Activated naive CD4-positive, alpha-beta T cell treated with Interleukin-2 at 50 U/mL for 16 hours (primary cell): ENCODE measurements at places on chromosomes 4 and X.

DNA sequence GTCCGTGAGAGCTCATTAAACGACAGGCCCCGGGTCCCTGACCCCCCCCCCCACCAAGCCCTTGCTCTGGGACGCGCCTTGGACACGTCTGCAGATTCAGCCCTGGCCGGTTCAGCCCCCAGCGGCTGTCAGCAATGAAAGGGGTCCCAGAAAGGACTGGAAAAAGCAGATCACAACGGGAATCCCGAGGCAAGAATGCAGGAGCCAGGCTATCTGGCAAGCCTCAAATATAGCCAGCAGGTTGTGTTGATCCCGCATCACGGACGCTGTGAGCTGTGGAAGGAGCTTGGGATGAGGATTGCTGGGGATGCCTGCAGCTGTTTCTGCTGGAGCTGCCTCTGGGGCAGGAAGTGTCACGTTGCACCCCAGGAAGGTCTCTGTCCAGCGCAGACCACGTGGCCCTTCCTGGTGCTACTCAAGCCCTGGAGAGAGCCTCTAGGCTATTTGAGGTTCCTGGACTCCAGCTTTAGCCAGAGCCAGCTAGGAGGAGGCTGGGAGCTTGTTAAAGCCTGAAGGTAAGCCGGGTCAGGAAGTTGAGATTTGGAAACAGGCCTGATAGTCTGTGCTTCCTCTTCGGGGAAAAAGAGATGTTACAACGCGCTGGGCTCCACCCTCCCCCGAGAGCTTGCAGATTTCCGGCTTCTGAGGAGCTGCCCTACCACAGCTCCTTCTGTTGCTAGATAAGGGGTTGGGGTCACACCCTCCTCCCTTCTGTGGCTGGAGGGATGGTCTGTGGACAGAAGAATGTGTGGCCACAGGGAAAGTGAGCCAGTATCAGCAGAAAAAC, 19.3 kb upstream of the CSF2RA start:
- DNase-seq = peak; percentile 49

DNA sequence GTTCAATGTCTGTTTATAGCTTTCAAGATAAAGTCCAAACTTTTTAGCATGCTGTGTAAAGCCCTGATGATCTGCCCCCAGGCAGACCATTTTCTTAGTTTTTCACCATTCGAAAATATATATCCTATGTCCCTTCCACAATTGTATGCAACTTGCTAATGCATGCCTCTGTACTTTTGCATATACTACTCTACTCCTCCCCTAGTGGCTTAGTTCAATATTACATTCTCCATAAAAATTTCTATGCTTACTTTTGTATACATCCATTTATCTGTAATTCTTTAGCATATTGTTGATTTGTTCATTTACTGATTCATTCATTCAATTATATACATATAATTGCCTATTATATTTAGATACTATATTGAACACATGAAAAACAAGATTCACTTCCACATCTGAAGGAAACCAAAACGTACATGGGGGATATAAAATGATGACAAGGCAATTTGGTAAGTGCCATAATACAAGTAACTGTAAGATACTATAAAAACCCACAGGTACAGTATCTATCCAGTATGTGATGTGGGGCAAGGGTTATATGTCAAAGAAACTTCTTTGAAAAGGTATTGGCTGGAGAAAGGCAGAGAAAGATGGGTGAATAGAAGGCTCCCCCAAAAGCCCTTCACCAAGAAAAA, 902.5 kb downstream of the FAM133A start:
- DNase-seq = no peak

GRCh38 chr4:8188085-8188484, 11.0 kb upstream of the SH3TC1 start:
- DNase-seq = no peak

- DNase-seq = no peak
Measured at GRCh38 chr4:109861916-109862511, 14.1 kb downstream of the LRIT3 start.

DNA sequence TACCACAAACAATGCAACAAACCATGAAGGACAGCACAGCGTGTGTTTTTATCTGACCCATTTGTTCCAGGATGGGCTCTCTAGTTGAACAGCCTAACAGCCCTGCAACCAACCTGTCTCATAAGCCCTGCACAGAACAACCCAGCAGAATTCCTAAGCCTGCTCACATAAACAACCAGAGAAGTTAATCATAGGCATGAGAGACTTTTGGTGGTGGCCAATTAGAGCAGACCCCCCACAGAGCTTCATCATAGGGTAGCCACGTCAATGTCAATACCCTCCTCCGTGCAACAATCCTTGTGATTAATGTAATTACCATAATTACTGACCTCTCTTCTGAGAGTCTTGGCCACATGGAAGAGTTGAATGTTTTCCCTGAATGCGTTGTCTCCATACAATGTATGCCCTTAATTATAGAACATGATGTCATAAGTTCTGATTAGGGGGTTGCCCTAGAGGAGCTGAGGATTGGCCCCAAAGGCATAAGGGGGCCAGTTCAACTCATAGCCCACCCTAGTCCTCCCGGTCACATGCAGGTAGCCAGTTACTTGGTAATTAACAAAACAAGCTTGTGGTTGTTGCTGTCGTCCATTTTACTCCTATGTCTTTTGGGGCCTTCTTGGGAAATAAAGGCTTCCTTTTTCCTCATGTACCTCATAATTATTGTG, 92.7 kb downstream of the SYNPO2 start:
- DNase-seq = no peak
